ENCODE measurements at places on chromosomes 5 and 9.

DNA sequence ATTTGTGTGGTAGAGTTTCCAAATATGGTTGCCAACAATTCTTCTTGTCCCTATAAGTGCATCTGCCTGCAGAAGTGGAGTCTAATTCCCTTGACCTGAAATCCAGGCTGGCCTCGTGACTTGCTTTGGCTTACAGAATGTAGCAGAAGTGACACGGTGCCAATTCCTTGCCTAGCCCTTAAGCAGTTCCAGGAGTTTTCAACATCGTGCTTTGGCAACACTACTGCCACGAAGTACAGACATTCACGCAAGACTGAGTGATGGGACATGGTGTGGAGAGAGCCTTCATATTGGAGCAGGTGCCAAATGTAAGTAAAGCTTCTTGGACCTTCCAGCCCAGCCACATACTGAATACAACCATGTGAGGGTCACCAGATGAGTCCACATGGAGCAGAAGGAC, 92.9 kb upstream of the NEK6 start:
- DNase-seq = no peak

GRCh38 chr9:119877306-119877705, 508.1 kb upstream of the BRINP1 start:
- no peak for DNase-seq

- DNase-seq = no peak
Measured at GRCh38 chr5:174972291-174972690, 247.9 kb downstream of the MSX2 start.

- no peak for DNase-seq
Measured at GRCh38 chr5:111557111-111557510, 44.8 kb upstream of the STARD4 start.

All from NCI-H524 (cell line).